ENCODE measurements at places on chromosomes 3 and 15.

DNA sequence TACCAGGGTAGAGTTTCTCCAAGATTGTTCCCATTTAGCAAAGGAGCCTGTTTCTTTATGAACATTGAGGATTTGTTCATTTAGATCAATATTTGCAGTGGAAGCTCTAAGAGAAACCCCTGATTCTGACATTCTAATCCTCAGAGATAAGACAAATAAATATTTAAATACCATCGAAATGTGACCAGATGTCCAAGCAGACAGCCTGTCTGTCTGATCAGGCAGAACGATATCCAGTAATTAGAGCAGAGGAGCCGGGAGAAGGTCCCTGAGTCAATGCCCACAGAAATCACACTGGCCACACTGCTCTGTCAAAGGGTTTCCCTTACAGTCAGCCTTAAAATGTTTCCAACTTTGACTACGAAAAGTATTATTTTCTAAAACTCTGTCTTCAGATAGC lies 15.7 kb upstream of the ARPIN start:
- no peak for DNase-seq

DNA sequence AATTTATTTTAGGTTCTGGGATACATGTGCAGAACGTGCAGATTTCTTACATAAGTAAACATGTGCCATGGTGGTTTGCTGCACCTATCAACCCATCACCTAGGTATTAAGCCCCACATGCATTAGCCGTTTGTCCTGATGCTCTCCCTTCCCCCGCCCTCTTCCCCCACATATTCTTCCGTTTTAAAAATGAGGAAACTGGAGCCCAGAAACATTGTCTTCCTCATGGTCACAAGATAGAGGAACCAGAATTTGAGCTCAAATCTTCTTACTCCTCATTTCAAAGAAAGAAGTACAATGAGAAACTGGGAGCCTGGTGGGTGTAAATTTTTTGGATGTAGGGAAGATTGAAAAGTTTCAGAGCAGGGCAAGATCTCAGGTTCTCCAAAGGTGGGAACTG lies 56.1 kb upstream of the USP3 start:
- DNase-seq = no peak

GRCh38 chr3:59286791-59287531 lies 237.1 kb upstream of the CFAP20DC start:
- DNase-seq = no peak

DNA sequence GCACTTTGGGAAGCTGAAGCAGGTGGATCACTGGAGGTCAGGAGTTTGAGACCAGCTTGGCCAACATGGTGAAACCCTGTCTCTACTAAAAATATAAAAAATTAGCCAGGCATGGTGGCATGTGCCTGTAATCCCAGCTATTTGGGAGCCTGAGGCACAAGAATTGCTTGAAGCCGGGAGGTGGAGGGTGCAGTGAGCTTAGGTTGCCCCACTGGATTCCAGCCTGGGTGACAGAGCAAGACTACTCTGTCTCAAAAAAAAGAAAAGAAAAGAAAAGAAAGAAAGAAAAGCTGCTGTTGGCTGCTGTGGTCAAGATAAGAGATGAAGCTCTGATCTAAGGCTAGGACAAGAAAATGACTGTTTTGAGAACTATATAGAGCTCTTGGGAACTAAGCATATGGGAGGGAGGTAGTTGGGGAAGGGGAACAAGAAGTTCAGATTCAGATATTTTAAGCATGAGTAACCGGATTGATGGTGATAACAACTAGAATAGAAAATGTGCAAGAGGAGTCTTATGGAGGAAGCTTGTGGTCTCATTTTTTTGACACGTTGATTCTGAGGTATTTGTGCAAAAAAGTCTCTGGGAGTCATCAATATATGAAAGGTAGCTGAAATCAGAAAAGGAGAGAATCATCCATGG lies 25.7 kb downstream of the DNAH12 start:
- no peak for DNase-seq

- no peak for DNase-seq
These were observed 50.8 kb downstream of the CCDC191 start for GRCh38 chr3:114005481-114005880.

DNA sequence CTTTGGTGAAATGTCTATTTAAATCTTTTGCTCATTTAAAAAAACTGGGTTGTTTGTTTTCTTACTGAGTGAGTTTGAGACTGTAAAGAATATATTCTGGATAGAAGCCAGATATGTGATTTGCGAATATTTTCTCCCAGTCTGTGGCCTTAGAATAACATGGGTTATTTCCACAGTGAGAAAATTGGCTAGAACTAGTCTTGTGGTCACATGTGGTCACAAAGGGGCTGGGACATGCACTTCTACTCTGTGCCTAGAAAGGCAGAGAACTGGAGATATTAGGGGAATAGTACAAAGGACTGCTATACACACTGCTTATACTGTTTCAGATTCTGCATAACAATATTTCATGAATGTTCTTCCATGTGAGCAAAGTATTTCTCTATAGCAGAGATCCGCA lies 79.9 kb upstream of the RGMA start:
- DNase-seq = no peak

- DNase-seq = no peak
These were observed 23.1 kb upstream of the GABPB1 start for GRCh38 chr15:50377867-50378751.

- peak; percentile 93 for DNase-seq
These were observed 9.9 kb downstream of the AMOTL2 start for GRCh38 chr3:134364061-134364935.

DNA sequence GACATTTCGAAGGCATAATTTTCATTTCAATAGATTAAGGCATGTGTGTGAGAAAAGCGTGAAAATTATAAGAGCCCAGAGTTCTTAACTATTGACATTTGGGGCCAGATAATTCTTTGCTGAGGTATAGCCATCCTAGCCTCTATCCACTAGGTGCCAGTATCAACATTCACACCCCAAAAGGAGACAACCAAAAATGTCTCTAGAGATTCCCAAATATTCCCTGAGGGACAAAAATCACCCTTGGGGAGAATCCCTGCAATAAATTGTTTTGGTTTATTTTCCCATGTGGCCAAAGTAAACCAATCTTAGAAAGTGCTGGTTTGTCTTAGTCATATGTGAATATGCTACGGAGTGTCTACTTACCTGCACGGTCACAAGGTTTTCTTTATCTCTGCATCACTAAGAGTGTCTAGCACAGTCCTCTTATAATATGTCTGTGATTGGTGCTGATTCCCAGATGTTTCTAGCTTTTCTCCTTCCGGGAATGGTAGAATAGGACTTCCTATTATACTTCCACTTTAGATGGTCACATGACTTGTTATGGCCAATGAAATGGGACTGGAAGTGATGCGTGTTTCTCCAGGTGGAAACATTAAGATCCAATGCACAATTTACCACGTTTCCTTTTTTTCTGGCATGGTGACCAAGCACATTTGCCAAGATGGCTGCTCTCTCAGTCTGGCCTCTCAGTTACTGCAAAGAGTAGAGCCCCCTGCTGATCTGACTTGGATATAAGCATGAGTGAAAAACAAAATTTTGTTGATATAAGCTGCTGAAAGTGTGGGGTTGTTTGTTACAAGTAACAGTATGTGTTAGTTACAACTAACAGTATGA lies 8.0 kb upstream of the KBTBD8 start:
- DNase-seq = no peak

- peak; percentile 22 for DNase-seq
These were observed 705 bp downstream of the NIPA2 start for GRCh38 chr15:22839046-22839695.

DNA sequence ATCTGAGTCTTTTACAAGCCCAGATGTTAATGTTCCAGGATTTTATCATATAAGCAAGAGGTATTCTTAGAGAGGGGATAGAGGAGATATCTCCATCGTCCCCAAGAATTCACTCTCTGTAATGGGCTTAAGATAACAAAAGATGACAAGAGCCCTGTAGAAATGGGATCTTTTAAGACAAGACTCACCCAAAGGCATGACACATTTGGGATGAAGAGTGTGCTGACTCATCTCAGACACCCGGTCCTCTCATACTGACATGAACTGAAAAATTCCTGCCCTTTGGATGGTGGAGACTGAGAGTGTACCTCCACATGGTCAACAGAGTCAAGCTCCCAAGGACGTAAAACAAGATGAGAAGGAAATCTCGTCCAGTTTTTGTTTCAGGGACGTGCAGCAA lies 11.0 kb downstream of the LEKR1 start:
- DNase-seq = no peak

DNA sequence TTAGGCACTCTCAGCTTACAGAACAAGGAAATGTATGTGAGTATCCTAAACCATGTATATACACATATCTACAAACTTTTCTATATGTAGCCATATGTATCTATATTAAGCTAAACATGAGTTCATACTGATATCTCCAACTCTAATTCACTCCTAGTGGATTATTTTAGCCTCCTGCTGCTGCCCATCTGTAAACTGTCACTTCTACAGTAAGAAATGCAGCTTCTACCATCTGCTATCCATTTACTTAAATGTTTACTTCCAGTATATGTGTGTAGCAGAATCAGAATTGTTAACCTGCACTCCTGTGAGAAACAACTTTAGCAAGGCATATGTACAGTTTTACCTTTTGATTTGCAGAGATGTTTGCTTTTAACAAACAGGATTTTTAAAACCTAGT lies 478.5 kb upstream of the CBLB start:
- DNase-seq = no peak

- DNase-seq = no peak
These were observed 80.7 kb downstream of the TIGIT start for GRCh38 chr3:114374433-114374990.

DNA sequence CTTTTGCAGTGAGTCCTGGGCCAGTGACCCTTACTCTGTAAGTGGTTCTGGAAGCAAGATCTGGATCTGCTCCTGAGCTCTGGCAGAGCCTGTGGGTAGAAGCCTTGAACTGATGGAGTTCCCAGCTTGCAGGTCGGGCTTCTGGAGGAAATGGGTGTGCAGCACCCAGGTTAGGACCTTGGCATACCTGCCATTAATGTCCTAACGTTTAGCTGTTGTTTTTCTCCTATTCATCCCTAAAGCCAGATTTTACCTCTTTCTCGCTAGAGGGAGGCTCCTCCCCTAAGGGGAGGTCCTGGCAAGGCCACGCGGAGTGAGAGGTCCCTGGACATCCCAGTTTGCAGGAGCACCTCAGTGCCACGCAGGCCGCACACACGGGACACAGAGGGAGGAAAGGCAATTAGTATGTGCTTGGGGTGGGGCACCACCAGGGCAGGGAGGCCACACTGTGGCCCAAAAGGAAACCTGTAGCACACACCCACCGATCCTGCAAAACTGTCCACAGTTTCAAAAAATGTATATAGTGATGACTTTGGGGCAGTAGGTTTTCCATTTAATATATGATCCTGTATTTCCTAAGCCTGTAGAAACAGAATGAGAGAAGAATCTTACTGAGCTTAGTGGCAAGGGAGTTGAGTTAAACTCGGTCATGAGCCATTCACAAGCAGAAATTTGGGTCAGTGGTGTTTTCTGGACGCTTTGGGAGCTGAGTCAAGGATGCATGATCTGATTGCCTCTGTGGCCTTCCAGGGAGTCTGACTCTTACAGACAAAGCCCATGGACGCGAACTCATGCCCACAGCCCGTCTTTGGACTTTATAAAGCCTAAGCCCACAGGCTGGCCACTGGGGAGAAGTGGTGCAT lies 148.7 kb downstream of the LRRK1 start:
- DNase-seq = no peak

GRCh38 chr3:175003590-175003989 lies 144.5 kb downstream of the NAALADL2 start:
- DNase-seq = no peak

DNA sequence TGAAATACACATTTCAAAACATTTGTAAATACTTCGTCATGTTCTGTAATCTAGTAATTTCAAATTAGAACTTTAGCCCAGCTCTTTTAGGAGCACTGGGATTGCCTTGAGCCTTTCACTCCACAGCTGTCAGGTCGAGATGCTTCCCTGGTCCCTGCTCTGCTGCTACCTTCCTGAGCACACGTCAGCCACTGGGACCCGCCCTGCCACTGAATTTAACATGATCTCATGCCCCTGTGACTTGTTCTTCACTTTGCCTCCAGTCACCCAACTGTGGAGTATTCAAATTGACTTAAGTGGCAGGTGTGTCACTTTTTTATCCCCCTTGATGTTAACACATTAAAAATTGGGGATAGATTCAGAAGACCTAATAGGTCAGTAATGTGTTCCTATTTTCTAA lies 3.3 kb downstream of the ARRDC4 start:
- DNase-seq = no peak

Measured in iPS-NIHi11 (cell line).